ENCODE measurements at places on chromosomes 13 and 19.

- DNase-seq = peak; percentile 22
These were observed 964 bp downstream of the KHSRP start for GRCh38 chr19:6423499-6424194.

- no peak for DNase-seq
These were observed 3.1 kb downstream of the SLC17A7 start for GRCh38 chr19:49438261-49438660.

GRCh38 chr13:90884066-90884465, 463.4 kb upstream of the MIR17HG start:
- no peak for DNase-seq

- DNase-seq = peak; percentile 56
These were observed 46.2 kb downstream of the ACTN4 start for GRCh38 chr19:38693380-38694223.

- DNase-seq = no peak
These were observed 127.1 kb upstream of the SPACA7 start for GRCh38 chr13:112248862-112249592.

DNA sequence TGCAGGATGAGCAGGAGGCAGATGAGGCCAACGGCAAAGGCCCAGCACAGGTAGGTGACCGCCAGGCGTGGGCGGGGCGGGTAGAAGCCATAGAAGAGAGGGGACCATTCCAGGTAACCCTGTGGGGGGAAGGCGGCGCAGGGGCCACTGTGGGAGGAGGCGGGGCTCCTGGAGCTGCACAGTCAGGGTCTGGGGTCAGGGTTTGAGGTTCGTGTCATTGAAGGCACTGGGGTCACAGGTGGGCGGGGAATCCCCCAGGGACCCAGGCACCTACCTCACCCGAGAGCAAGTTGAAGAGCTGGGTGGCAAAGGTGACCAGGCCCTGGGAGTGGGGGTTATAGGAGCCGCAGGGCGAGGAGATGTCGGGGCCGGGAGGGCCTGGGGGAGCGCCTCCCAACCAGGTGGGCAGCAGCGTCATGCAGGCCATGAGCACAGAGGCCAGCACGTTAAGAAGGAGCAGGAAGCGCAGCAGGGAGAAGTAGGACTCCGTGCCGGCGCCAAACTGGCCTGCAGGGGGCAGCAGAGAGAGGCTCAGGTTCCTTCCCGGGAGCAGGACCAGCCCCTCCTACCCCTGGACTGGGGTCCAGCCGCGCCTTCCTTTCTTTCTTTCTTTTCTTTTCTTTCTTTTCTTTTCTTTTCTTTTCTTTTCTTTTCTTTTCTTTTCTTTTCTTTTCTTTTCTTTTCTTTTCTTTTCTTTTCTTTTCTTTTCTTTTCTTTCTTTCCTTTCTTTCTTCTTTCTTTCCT, 4.6 kb downstream of the TMC4 start:
- peak; percentile 85 for DNase-seq

- DNase-seq = no peak
These were observed 5.3 kb downstream of the F7 start for GRCh38 chr13:113110852-113111315.

DNA sequence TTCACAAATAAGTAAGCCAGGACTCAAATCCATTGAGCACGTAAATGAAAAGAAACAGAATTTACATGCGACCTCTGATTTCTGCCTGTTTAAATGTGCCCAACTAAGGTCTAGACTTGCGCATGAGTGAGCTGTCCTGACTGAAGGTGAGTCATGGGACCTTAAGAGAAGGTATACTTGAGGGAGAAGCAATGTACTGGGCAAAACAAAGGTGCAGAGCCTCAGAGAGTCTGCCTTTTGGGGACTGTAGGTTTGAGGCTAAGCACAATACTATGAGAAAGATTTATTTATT, 45.8 kb downstream of the UFM1 start:
- no peak for DNase-seq

- no peak for DNase-seq
These were observed 19.9 kb downstream of the CEBPG start for GRCh38 chr19:33393286-33394005.

DNA sequence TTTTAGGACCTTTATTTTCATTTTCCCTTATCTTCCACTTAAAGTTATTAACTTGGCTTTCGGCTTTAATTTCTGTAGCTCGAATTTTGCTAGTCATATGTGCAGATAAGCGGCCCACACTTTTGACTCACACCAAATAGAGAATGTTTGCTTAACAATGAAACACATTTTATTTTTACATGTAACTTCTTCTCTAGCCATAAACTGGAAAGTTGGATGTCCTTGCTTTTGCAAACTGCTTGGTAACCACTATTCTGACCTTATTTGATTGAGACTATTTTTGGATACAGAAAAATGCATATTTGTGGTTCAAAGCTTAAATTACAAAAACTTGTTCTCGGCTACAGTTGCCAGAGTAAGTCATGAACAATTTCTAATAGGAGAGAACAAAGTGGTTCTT, 600.0 kb downstream of the KCTD12 start:
- DNase-seq = no peak

GRCh38 chr13:99366075-99366987, 59.1 kb upstream of the GPR183 start:
- no peak for DNase-seq

DNA sequence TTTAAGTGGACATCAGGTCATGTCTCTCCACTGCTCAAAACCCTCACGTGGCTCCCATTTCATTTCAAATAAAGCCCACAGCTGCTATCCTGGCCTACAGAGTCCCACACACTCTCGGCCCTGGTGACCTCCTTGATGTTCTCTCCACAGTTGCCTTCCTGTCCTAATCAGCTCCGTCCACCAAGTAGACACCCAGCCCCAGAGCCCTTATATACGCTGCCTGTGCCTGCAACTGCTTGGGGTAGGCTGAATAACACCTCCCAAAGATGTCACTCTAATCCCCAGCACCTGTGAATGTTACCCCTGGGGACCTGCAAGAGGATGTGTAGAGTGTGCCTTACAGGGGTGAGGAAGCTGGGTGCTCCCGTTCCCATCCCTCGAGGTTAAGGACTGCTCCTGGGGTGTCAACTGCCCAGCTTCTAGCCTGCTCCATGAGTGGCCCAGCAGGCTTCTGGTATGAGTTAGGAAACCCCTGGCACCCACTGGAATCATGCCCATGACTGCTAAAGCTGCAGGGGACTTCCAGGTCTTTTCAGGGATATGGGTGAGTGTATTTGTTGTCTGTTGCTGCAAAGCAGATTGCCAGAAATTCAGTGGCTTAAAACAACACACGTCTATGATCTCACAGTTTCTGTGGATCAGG, 6.0 kb downstream of the FAM187B start:
- no peak for DNase-seq

GRCh38 chr19:2986951-2987524, 9.7 kb downstream of the TLE6 start:
- DNase-seq = no peak

DNA sequence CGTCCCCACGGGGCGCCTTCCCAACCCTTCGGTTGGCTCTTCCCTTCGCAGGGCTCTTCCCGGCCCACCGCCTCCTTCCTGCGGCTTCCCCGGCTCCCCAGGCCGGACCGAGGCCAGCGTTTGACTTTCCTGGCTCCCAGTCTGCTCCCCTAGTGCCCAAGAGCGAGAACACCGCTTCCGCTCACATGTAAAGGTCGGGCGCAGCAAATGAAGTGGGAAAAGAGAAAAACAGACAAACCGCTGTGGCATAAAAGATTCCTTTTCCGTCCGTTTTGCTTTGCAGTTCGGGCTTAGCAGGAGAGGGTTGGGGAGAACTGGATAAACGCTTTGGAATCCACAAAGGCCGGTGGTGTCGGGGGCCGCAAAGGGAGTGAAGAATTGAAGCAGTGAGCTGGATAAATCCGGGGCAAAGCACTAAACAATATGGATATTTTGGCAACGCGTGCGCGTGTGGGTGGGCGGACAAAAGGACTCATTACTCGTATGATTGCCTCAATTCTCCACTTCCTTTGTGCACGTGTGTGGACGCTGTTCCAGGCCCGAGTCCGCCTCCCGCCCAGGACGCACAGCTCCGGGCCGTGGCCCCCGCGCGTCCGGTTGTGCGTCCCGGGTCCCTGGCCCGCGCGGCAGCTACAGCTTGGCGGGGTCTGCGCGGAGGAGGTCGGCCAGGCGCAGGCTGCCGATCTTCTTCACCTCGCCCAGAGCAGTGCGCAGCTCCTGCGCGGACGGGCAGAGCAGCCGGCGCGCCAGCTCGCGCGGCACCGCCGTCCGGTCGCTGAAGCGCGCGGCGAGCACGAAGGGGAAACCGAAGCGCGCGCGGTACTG, 8.6 kb upstream of the CDX2 start:
- DNase-seq = no peak

DNA sequence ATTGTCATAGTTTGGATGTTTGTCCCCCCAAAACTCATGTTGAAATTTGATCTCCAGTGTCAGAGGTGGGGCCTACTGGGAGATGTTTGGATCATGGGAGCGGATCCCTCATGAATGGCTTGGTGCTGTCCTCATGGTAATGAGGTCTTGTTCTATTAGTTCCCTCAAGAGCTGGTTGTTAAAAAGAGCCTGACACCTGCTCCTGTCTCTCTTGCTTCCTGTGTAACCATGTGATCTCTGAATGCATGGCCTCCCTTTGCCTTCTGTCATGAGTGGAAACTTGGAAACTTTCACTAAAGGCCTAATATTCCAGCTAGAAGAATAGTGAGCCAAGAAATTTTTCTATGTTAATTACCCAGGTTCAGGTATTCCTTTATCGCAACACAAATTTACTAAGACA, 311.4 kb upstream of the ATXN8OS start:
- no peak for DNase-seq

- DNase-seq = peak; percentile 70
These were observed 918 bp upstream of the LHB start for GRCh38 chr19:49017666-49018351.

- no peak for DNase-seq
These were observed 27.0 kb downstream of the FPR3 start for GRCh38 chr19:51821921-51822320.

DNA sequence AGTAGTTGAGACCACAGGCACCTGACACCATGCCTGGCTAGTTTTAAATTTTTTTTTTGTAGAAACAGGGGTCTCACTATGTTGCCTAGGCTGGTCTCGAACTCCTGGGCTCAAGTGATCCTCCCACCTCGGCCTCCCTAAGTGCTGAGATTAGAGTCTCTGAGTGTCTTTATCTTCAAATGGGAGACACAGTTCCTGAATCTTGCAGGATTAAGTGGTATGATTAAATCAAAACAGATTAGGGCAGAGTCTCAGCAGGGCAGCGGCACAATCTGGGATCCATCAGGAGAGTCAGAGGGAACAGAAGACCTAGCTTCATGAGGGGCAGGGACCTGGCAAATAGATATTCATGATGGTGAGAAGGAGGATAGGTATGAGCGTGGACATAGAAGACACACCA, 953 bp downstream of the RLN3 start:
- DNase-seq = no peak

- no peak for DNase-seq
These were observed 26.5 kb upstream of the C13orf46 start for GRCh38 chr13:114000151-114001040.

- DNase-seq = no peak
These were observed 51.3 kb downstream of the RAB20 start for GRCh38 chr13:110509971-110510786.

GRCh38 chr13:43132911-43133310, 109.5 kb downstream of the DNAJC15 start:
- no peak for DNase-seq

DNA sequence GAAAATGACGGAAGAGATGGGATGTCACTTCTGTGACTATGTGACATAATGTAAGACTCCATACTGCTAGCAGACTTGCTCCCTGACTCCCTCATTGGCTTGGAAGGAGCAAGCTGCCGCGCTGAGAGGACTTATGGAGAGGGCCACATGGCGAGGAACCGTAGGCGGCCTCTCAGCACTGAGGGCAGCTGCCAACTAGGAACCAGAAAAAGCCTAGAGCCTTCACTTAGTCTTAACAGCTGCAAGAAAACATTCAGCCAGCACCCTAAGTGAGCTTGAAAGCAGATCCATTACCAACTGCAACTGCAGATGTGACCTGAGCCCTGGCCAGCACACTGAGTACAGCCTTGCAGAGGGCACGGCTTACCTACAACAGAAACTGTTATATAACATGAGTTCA, 33.9 kb downstream of the USP12 start:
- no peak for DNase-seq

DNA sequence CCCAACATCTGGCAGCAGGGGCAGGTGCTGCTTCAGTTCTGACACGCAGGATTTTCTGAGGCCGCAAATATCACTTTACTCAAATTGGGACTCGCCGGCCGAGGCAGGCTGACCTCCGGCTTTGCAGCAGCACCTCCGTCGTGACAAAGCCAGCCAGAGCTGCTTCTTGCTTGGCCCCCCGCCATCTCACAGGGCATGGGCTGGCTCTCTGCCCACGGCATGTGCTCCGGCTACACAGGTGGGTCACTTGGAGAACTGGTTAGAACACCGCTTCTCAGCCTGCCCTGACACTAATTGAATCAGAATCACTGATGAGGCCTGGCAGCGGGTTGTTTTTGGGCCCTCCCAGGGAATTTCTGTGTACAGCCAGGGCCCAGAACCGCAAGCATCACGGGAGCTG, 112.3 kb downstream of the SLC7A1 start:
- DNase-seq = no peak

DNA sequence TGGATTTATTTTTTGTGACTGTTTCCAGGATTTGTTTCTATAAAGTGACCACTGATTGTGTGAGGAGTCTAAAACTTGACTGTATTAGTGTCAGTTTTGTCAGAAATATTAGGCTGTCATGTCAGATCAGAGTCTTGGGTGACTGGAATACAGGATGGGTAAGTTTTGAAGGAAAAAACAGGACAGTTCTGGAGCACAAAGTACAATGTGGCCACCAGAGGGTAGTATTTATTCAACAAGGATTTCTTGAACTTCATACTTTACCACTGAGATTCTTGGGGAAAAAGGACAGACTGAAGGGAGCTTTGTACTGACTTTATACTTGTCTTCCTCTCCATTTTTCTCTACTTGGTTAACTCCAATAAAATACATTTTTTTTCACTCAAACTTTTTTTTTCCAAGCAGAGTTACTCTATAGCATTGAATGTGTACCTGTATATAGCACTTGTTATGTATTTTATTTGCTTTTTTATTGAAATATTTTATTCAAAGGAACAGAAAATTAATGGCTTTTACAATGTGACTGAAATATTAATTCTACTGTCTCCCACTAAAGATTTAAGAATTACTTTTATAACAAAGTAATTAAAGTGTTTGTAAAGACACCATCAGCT, 51.1 kb downstream of the LMO7 start:
- DNase-seq = no peak
